Forelimb muscle (tissue), 1 donor: ENCODE measurements at places on chromosomes 12 and 14. TPM values are rescaled to one million over a fixed set of nuclear protein-coding genes. Genes with fewer than 3 reads are reported as not detected.

GRCh38 chr12:99250091-99250490 is 397.5 kb upstream of the GARIN6 start:
- no peak for DNase-seq

DNA sequence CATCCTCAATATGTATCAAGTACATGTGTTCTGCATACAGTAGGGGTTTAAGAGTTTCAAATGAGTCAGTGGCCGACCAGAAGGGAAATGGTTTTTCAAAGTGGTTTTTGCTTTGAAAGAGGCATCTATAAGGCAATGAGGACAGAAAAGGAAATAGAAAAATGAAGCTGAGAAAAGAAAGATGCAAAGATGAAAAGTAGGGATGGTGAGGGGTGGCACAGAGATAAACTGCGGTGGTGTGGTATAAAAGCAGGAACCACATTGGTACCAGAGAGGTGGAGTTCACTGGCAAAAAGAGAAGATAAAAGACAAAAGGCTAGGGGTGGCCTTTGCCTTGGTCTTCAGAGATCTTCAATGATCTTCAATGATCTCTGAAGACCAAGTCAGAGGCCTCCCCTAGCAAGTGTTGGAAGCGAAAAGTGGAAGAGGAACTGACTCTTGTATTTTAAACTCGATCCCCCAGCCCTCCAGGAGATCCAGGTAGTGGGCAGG is 144.0 kb upstream of the KRR1 start:
- no peak for DNase-seq

DNA sequence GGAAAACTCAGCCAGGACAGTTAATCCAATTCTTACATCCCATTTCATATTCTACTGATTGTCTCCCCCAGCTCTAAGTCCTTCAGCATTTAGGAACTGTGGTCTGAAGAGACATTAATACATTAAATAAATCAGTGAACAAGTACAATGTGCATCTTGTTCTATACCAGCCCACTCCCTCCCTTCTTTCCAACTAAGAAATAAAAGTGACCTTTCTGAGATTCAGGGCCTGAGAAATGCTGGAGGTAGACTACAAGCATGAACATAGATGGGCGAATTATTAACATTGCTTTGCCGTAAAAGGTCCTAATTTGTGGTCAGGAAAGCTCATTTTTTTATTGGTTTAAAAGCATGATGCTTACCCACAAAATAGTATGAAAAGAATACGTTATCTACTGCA is 113.1 kb downstream of the NELL2 start:
- no peak for DNase-seq

B4GALNT1 gene
- 2.1 TPM for polyA plus RNA-seq
